ENCODE measurements at places on chromosomes 5 and 9.

DNA sequence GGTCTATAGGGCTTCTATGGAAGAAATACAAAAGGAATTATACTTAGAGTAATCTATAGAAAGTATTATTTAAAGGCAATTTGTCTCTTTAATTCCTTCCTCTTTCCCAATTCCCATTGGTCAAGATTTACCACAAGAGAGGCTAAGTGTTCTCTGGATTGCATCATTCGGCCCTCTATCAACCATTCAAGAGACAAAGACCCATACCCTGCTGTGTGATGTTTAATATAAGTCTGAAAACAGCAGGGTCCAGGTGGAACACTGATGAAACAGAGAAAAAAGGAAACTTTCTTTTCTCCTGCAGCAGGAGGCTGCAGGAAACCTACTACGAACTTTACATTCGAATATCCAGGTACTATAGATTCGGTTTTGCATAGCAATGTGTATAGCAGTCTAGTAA, 323.4 kb downstream of the CHSY3 start:
- DNase-seq: no peak

GRCh38 chr5:116531117-116531516, 43.5 kb downstream of the SEMA6A start:
- DNase-seq: no peak

GRCh38 chr5:65105301-65105700, 336.6 kb downstream of the CWC27 start:
- DNase-seq: no peak

DNA sequence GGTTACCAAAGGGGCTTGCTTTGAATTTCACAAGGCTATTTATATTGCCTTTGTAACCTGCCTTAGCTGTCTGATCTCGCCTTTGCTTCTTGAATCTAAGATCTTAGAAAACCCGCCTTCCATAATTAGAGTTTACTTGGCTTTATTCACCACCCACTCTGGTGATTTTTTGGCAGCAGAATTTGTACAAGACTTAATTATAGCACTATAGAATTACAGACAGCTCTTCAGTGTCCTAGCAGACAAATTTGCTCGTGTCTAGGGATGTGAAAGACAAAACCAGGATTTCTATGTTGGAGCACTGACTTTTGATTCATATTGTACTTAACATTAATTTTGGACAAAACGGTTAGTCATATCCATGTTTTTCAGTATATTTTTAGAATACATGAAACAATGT, 306.6 kb downstream of the ADGRV1 start:
- DNase-seq: no peak

DNA sequence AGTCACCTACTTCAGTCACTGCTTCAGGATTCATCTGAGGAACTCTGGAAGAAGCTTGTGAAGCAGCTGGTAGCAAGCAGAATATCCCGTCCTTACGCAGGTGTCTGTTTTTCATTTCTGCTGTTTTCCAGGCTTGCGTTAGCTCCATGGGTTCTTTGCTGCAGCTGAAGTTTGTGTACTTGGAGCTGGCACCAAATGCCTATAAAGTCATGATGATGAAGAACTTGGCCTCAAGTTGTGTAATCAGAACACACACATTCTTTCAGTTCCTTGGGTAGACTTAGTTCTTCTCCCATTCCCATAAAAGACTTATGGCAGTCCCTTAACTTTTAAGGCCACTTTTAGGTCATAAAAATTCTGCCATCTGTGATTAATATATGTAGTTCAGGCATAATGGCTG, 116.7 kb downstream of the LRRC70 start:
- DNase-seq: no peak

DNA sequence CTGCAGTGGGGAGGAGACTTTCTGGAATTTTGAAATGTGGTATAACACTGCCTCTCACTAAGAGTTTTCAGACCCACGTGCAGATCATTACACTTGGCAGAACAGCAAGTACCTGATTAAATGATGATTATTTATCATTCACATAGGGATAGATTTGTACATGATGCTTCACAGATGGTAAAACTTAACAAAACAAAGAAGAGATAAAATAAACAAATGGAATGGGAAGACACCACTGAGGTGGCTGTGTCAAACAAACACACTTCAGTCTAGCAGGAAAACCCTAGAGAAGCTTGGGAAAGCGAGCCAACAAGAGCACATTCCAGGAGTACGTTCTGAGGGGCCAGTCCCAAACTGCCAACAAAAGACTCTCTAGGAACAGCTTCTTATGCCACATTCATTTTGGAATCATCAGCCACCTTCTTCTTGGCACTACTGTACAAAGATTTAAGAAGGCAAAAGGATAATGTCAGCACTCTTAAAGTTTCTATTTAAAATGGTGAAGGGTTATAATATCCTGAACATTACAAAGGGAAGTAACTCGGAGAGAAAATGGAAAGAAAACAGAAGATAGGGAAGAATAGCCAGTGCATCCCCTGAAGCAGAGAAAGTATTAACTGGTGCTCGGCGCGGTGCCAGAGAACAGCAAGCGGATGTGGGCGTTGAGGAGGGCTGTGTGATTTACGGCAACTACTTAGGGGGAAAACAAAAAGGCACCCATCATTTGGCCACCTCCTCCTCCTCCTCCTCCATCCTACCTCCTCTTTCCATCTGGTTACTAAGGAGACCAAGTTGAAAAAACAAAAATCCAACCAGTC, 1.6 kb downstream of the MED27 start:
- peak; percentile 36 for DNase-seq

DNA sequence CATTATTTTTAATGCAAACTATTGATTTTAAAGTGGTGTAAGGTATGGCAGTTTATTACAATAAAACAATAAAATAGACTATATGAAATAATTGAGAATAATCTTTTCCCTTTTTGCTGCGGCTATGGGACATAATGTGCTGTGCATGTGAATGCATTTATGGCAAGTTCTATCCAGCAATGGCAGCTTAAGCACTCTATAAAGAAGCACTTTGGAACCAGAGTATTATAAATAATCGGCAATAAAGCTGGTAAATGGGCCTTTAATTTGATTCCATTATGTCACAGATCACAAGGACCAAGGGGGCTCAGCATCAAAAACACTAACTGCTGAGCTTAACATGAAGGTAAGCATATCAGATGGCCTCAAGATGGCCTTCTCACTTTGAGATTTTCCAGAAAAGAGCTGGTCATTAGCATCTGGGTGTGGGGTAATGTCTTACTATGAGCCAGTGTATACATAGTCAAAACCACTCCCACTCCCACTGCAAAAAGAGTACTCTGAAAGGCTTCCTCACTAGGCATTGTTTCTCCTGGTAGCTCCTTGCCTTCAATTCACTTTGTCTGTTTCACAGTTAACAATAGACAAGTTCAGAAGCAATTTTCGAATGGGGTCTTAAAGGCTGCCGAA, 97.1 kb upstream of the ASTN2 start:
- no peak for DNase-seq

DNA sequence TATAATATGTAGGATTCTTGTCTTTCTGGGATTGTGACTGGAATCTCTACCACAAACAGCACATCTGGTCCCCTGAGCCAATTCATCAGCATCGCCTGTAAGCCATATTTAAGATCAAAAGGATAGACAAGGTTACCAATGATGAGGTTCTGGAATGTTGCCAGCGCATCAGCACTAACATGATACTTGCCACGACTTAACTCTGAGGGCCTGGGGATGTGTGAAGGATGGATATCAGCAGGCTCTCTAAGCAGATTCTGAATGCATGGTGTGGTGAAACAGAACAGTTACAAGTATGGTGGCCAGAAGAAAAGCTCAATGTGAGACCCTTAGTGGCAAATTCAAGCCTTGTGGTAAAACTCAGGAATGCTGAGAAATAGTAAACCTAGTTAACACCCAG, 143.0 kb downstream of the XRCC4 start:
- DNase-seq: no peak

DNA sequence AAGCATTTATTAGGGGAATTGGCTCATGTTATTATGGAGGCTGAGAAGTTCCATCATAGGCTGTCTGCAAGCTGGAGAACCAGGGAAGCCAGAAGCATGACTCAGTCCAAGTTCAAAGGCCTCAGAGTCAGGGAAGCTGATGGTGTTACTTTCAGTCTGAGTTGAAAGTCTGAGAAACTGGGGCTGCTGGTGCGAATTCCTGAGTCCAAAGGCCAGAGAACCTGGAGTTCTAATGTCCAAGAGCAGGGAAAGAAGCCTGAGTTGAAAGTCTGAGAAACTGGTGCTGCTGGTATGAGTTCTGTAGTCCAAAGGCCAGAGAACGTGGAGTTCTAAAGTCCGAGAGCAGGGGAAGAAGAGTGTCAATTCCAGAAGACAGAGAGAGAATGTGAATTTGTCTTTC, 641.1 kb downstream of the ISL1 start:
- DNase-seq: no peak

DNA sequence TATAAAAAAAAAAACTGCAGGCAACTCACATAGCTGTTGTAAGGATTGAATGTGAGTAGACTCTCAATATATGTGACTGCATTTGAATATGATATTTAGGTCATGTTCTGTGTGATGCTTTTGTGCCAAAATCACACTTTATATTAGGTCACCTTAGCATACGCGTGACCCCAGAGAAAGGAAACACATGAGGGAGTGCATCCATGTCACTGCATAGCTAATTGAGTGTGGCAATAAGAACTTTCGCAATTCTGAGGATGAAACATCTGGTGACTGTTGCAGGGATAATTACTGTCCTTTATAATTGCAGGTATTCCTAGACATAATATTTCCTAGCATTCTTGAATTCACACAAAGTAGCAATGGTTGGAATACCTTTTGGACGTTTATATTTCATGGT, 459.5 kb upstream of the KLF4 start:
- DNase-seq: no peak

DNA sequence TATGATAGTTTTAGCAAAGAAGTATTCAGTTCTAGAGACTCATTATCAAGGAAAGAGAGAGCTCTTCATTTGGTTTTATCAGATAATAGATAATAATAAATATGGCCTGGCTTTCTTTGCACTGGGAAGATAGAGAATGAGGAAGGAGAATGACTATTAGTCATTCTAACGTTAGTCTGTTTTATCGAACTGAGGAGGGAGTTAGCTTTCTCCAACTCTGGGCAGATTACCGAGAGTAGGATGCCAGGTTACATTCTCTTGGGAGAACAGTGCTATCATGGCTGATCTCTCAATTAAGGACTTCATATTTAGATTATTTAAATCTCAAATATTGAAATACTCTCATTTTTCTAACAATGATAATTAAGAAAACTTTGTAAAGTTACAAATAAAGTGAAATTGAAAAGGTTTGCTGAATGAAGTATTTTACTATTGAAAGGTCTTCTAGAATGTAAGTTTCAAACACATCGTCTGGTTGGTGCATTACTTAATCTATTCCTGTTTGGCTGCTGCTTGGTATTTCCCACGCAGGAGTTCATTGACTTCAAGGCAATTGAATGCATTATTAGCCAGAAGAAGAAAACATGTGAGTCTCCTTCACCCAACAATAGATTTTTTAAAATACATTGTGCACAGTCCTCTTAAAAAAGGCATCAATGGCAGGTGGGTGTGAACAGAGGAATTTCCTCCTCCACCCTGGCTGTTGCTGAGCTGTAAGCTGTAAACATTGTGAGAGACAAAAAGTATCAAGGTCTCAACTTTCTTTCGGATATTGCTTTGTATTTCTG, 140.8 kb downstream of the C9orf152 start:
- no peak for DNase-seq

DNA sequence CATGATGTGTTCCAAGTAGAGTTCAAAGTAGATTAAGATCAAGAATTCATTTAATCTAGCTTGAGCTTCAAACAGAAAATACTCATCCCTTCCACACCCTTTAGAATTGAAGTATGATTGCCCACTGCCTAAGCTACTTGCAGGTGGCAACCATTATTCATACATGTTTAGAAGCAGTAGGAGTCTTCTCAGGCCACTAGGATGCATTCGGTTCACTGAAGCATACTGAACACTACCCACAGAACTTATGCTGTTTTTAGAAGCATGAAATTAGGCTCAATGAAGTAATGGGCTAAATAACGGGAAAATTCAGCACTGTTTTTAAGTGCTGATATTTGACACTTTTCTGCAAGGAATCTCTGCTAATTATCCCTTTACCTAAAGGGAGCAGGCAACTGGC, 263.4 kb downstream of the DEPDC1B start:
- DNase-seq: no peak

GRCh38 chr5:145632701-145633100, 202.4 kb downstream of the PRELID2 start:
- DNase-seq: no peak

GRCh38 chr5:115579747-115580173, 22.5 kb downstream of the TICAM2 start:
- no peak for DNase-seq

DNA sequence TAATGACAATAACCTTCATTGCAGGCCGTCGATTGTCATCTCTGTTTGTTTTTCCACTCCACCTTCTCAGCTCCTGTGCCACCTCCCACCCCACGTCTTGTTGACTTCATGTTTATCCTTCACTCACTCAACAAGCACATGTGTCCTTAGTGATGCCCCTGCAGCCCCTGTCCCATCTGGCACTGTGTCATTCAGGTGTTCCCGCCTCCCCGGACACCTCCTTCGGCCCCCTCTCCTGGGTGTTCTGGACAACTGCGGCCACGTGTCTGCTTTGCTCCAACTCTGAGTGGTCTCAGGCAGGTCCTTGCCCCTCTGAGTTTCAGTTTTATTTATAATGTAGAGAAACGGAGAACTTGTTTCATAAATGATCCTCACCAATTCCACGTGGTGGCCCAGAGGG, 91.0 kb upstream of the COL5A1 start:
- no peak for DNase-seq

- no peak for DNase-seq
These were observed 218.4 kb downstream of the ANXA1 start for GRCh38 chr9:73370053-73370452.

DNA sequence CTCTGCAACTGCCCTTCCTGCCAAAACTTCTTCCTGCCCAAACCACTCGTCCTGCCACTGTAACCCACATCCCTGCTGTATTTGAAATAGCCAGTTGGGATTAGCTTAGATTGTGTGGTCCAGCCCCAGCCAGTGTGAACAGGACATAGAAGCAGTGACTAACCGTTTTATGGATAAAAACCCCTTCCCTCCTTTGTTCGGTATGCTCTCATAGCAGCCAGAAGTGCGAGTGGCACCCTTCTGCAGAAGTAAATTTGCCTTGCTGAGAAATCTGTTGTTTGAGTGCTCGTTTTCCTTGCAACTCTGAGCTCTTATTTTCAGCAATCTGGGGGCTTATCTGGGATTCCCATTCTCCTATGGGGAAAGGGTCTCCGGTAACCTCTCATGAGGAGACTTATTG, 470.0 kb downstream of the PRDM9 start:
- no peak for DNase-seq

GRCh38 chr9:108136656-108137055, 647.1 kb upstream of the KLF4 start:
- DNase-seq: no peak

GRCh38 chr5:162325143-162325727, 257.7 kb downstream of the GABRG2 start:
- no peak for DNase-seq

DNA sequence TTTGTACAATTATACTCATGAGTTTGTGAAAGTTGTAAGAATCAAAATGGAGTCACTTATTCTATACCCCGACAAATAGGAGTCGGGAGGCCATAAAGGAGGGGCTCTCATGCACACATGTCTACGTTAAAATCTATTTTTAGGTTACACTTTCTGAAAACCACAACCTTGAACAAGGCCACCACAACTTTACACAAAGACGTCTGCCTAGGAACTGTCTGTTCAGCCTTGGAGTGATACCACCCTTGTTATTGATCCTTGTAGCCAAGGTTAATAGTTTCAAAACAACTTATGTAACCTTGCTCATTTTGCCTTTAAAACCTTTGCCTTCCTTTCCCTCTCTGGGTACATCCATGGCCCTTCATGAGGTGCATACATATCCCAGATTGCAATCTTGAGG, 4.1 kb upstream of the NDFIP1 start:
- DNase-seq: no peak

Data from activated naive CD8-positive, alpha-beta T cell treated with anti-CD3 and anti-CD28 coated beads, Interleukin-2, amount 50 U/mL, for 24 hours (primary cell).